Cardiac fibroblast (primary cell): ENCODE measurements at places on chromosomes 6 and 20.

- DNase-seq = no peak
These were observed 26.2 kb downstream of the TMEM170B start for GRCh38 chr6:11563793-11564192.

DNA sequence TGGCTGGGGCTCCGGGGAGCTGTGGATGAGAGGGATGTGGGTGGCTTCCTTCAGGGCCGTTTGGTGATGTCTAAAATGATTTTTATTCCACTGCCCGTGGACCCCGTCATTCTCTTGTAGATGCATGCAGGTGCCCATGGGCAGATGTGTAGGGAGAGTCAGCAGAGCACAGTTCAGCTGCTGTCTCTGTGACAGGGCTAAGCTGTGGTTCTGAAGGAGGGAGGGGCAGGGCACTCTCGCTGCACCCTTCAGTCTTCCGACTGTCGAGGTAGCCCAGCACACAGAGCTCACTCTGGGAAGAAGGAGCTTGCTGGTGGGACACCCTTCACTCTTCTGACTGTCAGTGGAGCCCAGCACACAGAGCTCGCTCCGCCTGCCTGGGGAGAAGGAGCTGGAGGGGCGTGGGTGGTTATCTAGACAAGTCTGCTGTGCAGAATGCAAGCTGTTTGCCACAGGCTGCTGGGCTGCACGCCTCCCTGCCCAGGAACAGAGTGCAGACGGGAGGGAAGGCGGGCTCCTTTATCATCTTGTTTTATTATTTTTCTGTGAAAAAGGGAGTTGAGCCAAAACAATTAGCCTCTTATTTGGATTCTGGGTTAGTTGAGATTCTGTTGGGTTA lies 28.4 kb upstream of the ADRM1 start:
- no peak for DNase-seq

- no peak for DNase-seq
These were observed 25.4 kb downstream of the VEGFA start for GRCh38 chr6:43795421-43795820.

DNA sequence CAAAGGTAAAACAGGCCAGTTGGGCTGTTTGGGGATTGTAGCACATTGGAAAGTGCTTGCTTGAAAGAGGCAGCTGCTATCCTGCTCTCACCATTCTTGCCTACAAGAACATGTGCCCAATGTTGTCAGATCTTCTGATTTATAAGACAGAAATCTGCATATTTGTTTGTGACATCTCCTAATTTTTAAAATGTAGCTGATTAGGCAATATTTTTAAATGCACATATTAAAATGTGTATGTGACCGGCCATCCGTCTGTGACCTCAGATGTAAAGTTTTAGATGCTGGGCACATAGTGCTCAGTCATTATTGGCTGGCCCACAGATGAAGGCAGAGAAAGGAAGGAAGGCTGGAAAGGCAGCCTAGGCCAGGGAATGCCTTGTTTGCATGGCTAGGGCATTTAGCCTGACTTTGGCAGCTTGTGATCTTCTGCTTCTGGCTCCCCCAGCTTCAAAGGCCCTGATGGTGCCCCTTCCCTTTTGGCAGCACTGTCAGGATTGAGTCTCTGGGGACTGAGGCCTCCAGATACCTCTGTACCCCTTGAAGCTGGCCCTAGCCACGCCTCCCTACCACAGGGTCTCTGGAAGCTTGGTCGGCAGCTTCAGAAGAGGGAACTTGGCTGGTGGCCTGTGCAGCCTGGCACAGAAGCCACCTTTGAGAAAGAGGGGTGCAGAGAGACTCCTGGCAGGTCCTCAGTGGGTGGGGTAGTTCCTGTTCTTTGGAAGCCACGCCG lies 6.4 kb downstream of the SNPH start:
- DNase-seq = no peak

GRCh38 chr6:134162932-134163331 lies 110.5 kb upstream of the SLC2A12 start:
- no peak for DNase-seq

DNA sequence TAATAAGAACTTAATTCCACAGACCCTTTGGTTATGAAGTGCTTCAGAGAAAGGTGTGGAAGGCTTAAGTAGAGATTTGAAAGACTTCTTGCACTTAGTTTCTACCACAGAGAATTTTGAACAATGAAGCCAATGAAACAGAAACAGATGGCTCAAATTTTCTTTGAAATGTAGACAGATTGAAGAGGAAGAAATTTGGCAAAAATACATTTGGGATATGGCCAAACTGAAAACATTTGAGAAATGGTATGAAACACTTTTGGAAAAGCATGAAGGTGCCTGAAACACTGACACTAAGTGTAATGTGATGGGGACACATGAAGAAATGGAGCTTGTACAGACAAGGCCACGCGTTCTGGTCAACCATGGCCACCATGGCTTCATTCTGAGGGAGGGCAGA lies 272.4 kb upstream of the EXOC2 start:
- DNase-seq = no peak

GRCh38 chr6:127289934-127290333 lies 23.3 kb downstream of the RNF146 start:
- no peak for DNase-seq

DNA sequence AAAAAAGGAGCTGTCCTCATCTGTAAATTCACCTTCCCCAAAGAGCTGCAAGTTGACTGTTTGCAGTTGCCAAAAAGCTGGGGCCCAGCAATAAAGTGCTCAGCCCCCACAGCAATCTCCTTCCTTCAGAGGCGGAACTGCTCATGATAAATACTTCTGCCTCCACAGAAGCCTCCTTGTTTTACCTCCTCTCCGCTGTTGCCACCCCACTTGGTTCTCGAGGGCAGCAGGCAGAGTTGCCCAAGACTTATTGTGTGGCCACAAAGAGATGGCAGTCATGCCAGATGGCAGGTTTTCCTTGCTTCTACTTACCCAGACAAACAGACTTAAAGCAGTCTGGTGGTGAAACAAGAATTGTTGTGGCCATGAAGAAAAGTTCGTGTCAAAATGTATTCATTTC lies 66.3 kb downstream of the SLX4IP start:
- peak; percentile 11 for DNase-seq

DNA sequence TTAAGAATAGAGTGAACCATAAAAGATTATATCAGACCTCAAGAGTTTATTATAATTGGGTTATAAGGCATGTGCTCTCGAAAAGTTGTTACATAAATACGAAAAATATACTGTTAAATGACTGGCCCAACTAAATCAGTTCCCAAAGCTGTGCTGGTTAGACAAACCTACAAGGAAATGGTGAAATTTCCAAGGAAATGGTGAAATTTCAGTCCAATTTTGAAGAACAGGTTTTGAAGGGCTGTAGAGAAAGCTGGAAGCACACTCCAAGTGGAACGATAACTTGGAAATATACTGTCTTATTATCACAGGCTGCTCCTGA lies 400 bp upstream of the TRMT11 start:
- no peak for DNase-seq

DNA sequence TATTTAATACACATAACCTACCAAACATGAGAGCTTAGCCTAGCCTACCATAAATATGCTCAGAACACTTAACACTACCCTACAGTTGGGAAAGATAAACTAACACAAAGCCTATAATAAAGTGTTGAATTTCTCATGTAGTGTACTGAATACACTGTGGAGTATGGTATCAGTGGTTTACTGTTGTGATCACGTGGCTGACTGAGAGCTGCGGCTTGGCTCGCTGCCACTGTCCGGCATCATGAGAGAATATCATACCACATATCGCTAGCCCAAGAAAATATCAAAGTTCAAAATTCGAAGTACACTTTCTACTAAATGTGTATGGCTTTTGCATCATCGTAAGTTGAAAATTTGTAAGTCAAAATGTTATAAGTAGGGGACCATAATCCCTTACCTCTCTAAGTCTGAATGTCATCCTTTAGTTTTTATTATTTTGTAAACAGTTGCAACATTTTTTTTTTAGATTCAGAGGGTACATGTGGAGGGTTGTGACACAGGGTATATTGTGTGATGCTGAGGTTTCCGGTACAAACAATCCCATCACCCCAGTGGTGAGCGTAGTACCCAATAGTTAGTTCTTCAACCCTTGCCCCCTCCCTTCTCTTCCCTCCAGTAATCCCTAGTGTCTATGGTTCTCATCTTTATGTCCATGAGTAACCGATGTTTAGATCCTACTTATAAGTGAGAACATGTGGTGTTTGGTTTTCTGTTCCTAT lies 14.6 kb upstream of the TAAR1 start:
- no peak for DNase-seq

DNA sequence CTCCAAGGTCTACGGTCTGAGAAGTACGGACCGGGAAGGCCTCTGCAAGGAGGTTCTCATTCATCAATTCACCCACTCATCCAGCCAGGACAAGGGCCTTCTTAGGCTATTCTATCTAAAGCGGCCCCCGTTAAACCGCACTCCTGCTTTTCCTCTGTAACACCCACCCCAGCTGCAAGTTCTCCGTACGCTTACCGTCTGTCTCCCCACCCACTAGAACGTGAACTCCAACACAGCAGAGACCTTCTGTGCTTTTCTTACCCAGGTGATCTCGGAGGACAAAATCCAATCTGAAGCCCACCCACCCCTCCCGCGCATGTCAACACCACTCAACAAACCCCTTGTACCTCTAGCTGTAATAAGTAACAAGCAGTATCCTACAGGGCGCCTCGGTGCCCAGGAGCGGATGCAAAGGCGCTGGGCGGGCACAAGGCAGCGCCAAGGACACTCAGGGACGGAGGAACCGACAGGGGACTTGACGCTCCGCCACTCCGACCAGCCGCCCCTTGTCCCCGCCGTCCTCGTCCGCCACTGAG lies 351 bp downstream of the AURKA start:
- DNase-seq = no peak

- DNase-seq = no peak
These were observed 90.6 kb downstream of the ERMARD start for GRCh38 chr6:169841907-169842606.

- DNase-seq = no peak
These were observed 18.3 kb downstream of the TRIM38 start for GRCh38 chr6:25980935-25981334.

DNA sequence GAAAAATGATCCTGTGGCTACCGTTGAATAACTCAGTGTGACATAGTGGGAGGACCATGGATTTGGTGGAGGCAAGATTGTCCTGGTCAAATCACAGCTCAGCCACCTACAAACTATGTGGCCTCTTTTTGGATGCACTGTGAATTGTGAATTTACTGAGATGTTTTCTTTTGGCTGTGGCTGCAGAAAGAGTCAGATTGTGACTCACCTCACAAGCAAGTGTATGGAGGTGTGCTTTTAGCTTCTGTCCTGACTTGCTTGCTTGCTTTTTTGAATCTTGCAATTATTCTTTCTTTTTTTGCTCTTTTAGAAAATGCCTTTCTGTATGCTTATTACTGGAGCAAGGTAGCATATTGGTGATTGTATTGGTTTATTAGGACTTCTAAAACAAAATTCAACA lies 122.9 kb upstream of the FOXO3 start:
- no peak for DNase-seq

DNA sequence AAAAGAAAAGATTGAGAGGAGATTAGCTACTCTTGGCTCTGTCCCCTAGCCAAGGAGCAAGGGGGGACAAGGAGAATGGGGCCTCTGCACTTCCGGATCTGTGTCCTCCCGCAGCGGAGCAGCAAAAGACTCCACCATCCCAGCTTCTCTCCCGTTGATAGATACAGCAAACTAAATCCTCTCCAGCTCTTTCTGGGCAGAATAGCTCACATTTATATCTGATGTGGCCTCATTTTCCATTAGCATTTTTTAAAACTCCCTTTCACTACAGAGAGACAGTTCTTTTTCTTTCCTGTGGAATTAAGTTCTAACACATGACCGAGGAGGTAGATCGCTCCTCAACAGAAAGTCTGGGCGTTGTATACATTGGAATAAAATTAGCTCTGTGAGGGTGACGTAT lies 260.9 kb upstream of the SOX4 start:
- no peak for DNase-seq

DNA sequence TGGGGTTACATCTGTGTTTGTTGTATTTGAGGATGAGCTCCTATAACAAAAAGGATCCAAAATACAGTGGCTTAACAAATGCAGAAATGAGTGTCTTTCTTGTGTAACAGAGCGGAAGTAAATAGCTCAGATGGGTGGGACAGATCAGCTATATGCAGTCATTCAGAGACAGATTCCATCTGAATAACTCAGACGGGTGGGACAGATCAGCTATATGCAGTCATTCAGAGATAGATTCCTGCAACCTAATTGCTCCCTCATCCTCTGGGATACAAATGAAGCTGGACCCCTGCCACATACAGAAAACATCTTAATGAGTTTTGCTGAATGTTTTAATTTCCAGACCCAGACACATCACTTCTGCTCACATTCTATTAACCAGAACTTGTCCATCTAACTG lies 332.3 kb downstream of the BCKDHB start:
- DNase-seq = peak; percentile 96

DNA sequence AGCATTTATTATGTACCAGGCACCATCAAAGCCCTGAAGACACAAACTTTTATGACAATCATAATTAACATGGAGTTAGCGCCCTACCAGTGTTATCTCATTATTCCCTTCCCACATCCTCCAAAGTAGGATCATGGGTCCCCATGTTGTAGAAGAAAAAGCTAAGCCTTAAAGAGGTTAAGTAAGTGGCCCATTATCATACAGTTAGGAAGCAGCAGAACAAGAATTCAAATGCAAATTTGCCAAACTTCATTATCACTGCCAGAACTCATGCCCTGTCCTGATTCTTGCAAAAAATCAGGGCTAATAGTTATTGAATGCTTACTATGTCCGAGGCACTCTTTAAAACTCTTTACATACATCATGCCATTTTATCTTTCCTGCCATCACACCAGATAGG lies 310.6 kb downstream of the ZNF217 start:
- no peak for DNase-seq

DNA sequence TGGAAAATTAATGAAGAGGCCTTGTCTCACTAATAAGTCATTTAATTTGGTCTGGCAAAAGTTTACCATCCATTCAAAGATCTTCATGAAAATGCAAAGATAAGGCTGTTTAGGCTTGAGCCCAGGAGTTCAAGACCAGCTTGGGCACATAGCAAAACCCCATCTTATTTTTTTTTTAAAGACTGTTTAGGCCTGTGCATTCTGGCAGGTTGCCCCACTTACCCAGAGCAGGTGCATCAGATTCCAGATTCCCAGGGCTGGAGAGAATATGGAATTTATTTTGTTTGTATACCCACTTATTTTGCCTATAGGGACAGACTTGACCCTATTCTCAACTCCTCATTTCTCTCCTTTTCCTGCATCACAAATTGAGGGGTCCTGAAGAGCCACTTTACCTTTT lies 5.7 kb downstream of the FOXO3 start:
- DNase-seq = no peak

- DNase-seq = no peak
These were observed 17.8 kb upstream of the PPP1R3G start for GRCh38 chr6:5067305-5067704.
